Dermis blood vessel endothelial cell (primary cell): ENCODE measurements at places on chromosomes 3 and 15.

DNA sequence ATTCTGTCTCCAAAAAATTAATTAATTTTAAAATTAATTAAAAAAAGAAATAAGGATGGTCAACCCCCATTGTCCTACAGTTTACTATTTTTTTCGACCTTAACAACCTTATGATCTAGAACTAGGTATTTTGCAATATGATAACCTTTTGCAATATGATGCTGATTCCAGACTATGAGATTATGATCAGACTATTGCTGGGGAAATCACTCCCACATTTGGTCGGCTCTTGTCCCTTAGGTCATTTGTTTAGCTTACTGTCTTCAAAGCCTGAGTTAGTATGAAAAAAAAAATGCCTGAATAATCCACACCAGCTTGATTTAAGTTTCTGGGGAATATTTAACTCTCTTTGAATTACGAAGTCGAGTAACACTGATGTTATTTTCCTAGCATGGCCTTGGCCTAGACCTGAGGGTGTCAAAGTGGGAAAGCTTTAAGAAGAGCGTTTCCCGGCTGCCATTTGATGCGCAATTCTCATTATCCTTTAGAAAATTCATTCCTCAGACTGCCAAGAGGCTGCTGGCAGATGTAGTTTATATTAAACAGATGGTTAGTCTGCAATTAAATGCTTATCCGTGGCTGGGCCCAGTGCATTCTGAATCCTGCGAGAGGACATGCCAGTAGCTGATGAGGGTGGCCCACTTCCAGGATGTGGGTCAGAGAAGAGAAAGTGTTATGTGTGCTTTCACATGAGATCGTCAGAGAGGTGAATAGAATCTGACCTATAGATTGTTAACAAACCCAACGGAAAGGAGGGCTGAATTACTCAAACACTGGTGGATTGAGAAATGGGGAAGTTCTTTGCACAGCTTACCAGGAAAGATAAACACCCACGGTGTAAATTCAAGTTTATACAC lies 496.0 kb upstream of the THBS1 start:
- peak; percentile 61 for DNase-seq

- DNase-seq = no peak
These were observed 30.2 kb downstream of the SEMA7A start for GRCh38 chr15:74403588-74403919.

DNA sequence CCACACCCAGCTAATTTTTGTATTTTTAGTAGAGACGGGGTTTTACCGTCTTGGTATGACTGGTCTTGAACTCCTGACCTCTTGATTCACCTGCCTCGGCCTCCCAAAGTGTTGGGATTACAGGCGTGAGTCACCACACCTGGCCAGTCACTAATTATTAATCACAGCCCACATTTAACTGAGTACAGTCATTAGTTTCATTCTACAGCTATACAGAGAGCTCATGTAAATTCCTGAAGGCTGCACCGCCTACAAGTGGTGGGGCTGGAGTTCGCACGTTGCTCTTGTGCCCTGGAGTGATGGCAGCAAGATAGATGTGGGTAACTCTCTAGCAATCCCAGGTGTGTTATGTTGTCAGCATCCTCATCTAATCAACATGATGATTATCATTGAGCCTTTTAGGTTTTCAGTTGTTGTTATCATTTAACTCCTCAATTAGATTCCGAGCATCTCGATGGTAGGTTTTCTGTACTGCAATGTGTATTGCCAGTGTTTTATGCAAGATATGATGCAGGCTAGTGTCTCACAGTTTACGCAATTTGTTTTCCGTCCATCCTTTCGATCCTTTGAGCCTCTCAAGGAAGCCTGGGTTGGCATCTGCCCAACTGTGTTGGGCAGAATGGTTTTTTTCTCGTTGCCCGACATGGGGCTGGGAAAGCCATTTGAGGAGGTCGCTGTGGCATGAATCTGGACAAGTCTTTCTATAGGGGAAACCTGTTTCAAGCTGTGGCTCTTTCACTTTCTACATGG lies 216.3 kb downstream of the LPP start:
- DNase-seq = no peak

- DNase-seq = no peak
These were observed 239.1 kb downstream of the MCTP2 start for GRCh38 chr15:94470492-94470891.

DNA sequence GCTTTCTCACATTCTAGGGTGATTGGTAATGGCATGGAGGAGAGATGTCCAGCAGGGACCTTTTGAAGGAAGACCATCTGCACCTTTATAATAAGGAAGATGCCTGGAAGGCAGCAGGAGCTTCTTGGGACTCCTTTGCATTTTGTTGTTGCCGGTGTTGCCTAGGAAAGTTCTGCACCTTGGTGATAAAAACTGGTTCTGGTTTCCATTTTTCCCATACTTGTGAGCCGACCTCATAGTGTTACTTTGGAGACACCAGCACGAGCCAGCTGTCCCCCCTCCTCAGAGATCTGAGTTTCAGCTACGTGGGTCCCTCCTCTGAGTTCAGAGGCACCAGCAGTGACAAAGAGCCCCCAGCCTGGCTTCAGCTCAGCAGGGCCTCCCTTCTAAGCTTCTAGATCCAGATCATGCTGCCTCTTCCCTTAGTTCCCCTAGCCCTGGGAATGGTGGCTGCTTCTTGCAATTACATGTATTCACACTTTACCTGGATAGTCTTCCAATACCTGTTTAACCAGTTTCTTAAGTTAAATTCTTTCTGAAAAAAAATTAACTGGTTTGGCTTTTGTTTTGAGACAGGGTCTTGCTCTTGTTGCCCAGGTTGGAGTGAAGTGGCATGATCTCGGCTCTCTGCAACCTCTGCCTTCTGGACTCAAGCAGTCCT lies 18.0 kb upstream of the FSTL1 start:
- no peak for DNase-seq

DNA sequence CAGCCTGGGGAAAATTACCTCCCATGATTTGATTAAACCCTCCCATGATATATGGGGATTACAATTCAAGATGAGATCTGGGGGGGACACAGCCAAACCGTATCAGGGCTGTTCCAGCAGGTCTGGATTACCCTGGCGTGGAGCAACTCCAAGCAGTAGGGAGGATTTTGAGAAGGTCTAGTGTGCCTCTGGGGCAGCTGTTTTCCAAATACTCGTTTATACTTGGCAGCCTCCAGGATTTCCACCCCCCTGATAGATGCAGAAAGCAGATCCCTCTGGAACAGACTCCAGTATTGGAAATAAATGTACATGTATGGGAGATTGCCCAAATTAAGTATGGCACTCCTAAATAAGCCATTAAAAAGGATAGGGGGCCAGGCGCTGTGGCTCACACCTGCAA lies 7.7 kb upstream of the IRAK2 start:
- no peak for DNase-seq

DNA sequence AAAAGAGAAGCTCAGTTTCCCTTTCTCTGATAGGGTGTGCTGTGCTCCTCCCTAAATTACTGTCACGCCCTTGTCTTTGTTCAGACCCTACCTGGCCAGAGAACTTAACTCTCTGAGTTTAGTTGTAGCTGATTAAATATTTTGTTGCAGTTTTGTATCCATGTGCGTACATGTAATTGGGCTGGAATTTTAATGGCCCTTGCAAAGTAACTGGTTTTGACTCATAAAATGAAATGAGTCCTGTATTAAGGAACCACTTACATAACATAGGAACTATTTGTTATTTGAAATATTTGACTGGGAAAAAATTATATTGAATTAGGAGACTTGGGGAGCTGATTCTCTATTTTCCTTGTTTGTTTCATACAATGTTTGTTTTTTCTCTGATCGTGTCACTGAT lies 80.2 kb downstream of the LRRK1 start:
- no peak for DNase-seq

DNA sequence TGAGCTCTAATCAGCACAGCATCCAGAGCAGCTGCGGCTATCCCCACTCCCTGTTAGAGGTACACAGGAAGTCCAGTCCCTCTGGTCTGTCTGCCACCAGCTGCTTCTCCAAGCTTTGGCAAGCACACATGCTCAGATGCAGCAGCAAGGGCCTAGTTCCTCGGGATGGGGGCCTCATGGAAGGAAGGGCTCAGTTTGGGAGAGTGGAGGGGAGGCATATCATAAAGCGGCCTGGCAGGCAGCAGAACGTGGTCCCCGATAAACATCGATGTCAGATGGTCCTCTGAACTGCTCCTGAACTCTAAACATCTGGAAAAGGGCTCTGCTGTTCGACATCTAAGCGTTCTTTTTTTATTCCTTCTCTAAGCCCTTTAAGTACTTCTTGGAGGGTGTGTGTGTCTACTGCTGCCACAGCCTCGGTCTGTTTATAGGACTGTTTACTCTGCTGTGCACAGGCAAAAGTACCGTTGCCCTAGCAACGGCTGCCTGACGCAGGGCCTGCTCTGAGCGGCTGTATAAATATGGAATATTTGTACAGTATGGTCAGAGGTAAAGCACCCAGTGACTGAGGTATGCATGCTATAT lies 74.6 kb downstream of the PRICKLE2 start:
- peak; percentile 40 for DNase-seq

DNA sequence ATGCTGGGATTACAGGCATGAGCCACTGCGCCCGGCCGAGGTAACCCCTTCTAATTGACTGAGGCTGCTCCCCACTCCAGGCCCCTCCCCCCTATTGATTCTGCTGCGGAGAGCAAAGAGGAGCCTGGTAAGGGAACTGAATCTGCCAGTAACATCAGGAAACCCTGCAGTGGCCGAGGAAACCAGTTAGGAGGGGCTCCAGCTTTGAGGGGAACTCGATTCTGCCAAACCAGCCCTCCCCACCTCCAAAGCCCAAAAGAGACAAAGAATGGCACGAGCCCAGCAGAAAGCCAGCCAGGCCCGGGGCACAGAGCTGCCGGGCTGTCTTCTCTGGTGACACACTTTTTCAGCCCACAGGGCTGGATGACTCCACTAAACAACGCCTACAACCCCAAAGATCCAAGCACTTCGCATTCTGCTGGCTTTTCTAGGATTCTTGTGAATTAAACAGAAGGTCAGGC lies 15.0 kb upstream of the ACAD9 start:
- no peak for DNase-seq

DNA sequence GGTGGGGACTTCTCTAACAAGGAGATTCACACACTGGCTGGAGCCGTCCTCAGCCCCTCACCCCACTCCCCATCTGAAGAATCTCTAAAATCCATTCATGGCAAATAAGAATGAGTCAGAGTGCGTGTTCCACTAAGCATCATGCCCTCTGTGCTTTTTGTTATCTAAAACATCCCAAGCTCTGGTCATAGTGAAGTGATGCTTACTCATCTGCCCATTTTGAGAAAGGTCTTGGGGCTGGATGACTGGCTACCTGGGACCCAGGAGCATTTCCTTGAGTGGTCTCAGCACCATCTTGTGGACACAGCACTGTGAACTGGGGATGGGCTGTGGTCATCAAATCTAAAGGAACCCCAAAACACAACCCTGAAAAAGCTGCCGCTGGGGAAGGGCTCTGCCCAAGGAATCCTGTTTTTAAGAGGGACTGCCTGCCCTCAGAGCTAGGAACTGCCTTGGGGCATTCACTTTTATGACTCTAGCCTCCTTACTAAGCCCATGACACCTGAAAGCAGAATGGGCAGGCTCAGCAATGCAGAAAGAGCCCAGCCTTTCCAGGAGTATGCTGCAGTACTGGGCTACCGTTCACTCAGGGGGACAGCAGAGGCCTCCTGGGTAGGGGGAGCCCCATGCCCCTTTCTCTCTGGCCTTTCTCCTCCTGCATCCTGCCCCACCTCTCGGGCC lies 53.5 kb downstream of the ZBTB38 start:
- no peak for DNase-seq

GRCh38 chr3:110504901-110505300 lies 566.7 kb upstream of the NECTIN3 start:
- DNase-seq = no peak

GRCh38 chr15:60682115-60682514 lies 203.2 kb upstream of the ICE2 start:
- no peak for DNase-seq

DNA sequence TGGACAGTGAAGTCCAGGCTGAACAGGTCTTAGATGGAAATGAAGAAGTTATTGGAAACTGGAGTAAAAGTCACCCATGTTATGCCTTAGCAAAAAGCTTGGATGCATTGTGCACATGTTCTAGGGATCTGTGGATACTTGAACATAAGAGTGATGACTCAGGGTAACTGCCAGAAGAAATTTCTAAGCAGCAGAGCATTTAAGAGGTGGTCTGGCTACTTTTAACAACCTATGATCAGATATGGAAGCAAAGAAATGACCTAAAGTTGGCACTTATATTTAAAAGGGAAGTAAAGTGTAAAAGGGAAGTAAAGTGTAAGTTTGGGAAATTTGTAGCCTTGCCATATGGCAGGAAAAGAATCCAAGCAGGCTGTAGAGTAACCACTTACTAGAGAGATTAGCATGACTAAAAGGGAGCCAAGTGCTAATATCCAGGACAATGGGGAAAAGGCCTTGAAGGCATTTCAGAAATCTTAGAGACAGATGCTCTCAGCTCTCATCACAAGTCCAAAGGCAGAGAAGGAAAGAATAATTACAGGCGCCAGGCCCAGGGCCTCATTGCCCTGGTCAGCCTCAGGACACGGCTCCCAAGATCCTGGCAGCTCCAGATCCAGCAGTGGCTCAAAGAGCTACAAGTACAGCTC lies 73.9 kb upstream of the KCNH8 start:
- no peak for DNase-seq

DNA sequence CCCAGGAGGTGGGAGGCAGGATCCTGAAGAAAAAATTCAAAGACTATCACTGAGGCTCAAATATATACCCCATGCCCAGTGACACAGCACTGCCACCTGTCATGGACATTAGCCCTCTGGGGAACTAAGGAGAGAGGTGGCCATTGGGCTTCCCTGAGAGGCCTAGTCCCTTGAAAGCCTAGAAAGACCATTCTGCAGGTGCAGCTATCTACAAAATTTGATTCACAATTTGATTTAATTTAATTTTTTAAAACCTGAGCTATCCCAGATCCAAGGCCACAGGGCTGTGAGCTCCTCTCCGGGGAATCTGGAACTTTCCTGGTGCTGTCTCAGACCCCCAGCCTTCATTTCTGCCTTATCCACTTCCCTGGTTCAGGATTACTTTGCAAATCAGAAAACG lies 16.9 kb upstream of the KLHL24 start:
- no peak for DNase-seq

DNA sequence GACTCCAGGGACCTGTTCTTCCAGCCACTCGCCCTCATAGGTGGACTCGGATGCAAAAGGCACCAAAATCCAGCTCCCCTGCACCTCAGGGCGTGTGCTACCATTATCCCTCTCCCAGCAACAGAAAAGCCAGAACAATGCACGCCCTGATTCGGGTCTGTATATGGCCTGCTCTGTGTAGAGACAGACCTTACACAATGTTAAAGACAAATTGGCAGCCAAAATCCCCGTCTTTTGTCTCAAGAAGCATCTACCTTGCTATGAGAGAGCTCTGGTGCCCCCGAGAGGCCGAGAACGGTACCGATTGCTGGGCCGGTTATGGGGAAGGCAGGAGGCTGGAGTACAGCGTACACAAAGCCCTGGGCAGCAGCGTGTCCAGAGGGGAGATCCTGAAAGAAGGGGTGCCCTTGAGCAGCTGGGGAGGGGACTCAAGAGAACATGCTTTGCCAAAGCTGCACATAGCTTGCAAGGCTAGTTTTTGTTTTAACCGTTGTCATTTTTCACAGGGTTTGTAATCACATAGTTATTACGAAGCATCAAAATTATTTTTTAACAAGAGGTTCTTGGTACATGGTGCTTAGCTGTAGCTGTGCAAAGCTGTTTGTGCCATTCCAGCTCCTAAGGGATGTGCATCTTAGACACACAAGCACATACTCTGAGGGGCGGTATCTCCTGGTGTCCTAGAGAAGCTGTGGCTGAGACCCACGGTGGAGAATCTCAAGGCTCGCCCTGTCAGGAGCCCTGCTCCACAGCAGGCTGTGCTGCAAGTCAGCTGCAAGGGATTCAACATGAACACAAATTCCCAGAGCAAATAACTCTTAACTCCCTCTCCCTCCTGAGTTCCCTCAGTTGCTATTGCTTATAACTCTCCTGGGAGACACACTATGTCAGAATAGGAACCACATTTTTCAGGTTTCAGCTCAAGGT lies 461.5 kb upstream of the PPP2R3A start:
- DNase-seq = peak; percentile 76
